Mesothelial cell of epicardium (in vitro differentiated cells): ENCODE measurements at places on chromosomes 3 and 15. TPM values are rescaled to one million over a fixed set of nuclear protein-coding genes. Genes with fewer than 3 reads are reported as not detected.

- H3K36me3 ChIP-seq, result no peaks in the 10 kb centered on the region
- H3K4me1 ChIP-seq, result no peaks in the 10 kb centered on the region
- no peak overlapping the region for H3K27ac ChIP-seq
- no peak for DNase-seq
- no peak overlapping the region for H3K4me3 ChIP-seq
These were observed 2.7 kb upstream of the CSTA start for GRCh38 chr3:122322095-122323075.

DNA sequence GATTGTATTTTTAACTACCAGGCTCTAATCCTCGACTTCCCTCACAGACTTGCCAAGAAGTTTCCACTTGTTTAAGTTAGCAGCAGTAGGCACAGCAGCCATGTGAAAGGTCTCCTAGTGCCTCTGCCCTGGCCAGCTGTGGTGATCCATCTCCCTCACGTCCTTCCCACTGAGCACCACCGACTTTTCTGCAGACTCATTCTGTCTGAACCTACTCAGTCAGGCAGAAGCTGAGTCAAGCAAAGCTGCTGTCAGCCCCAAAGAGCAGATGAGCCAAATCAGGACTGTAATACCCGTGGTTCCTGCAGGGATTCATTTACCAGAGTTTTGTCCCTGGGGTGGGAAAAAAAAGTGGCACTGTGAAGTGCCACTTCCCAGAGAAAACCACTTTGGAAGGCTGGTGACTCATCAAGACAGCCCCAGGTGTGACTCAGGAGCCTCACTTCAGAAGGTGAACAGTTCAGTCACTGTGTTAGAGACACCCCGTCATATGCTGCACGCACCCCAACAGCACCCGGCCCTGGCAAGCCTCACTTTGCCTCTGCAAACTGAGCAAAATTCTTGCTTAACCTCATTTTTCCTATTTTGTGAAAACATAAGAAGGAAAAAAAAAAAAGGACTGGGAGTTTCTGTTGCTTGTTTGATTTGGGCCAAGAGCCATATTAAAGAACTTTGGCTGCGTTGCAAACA lies 76.0 kb downstream of the WWTR1 start:
- H3K27me3 ChIP-seq, result no peaks in the 10 kb centered on the region
- no peak overlapping the region for H3K4me3 ChIP-seq
- no peak for DNase-seq
- peak overlapping the region; percentile 52 for H3K27ac ChIP-seq
- H3K4me1 ChIP-seq, result peaks cover 28% of the 10 kb centered on the region
- H3K36me3 ChIP-seq, result no peaks in the 10 kb centered on the region

DNA sequence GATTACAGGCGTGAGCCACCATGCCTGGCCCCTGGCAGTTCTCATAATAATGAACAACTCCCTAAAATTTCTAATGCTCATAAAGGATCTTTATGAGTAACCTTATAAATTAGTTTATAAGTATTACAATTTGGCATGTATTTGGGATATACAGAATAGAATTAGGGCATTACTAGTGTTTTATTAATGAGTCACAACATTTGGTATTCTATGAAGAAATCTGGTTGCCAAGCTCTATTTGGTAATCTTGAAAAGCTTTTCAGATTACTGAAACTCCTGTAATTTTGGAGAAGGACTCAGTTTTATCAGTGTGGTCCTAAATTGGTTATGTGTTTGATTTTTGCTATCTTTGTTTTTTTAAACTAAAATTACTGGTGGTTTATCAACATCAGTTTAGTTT lies 45.8 kb downstream of the TM6SF1 start:
- no peak for DNase-seq
- no peak overlapping the region for H3K4me3 ChIP-seq
- no peaks in the 10 kb centered on the region for H3K27me3 ChIP-seq
- peaks cover 4% of the 10 kb centered on the region for H3K4me1 ChIP-seq
- H3K36me3 ChIP-seq, result peaks cover 36% of the 10 kb centered on the region

GRCh38 chr3:118548434-118548833 lies 486.2 kb downstream of the IGSF11 start:
- no peak overlapping the region for H3K4me3 ChIP-seq
- H3K27me3 ChIP-seq, result no peaks in the 10 kb centered on the region
- H3K36me3 ChIP-seq, result no peaks in the 10 kb centered on the region
- H3K27ac ChIP-seq, result no peak overlapping the region
- DNase-seq, result no peak
- H3K4me1 ChIP-seq, result no peaks in the 10 kb centered on the region

GRCh38 chr3:107206141-107206540 lies 171.1 kb upstream of the CCDC54 start:
- H3K27ac ChIP-seq, result peak overlapping the region; percentile 19
- no peak for DNase-seq
- no peak overlapping the region for H3K4me3 ChIP-seq
- no peaks in the 10 kb centered on the region for H3K27me3 ChIP-seq
- H3K4me1 ChIP-seq, result peaks cover 46% of the 10 kb centered on the region
- H3K36me3 ChIP-seq, result no peaks in the 10 kb centered on the region

GRCh38 chr3:105764378-105765307 lies 104.2 kb downstream of the CBLB start:
- peaks cover 14% of the 10 kb centered on the region for H3K4me1 ChIP-seq
- H3K4me3 ChIP-seq, result no peak overlapping the region
- no peaks in the 10 kb centered on the region for H3K27me3 ChIP-seq

DNA sequence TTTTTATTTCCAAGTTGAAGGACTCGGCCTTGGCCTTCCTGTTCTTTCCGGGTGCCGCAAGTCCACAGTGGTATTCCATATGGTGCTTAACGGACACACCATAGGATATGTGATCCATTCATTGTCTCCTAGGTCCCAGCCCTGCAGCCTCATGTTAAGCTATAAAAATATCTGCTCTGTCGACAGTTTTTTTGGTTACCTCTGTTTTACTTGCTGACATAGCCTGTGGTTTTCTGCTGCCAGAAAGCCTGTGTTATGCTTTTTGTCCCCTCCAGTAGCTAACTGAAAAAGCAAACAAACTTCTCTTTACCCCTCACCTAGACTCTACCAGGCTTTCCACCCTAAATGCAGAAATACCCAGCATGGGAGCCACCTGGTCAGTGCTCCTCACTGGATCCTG lies 5.3 kb downstream of the INAFM2 start:
- peak overlapping the region; percentile 72 for H3K27ac ChIP-seq
- H3K36me3 ChIP-seq, result no peaks in the 10 kb centered on the region
- H3K27me3 ChIP-seq, result no peaks in the 10 kb centered on the region
- peaks cover 57% of the 10 kb centered on the region for H3K4me1 ChIP-seq

GRCh38 chr15:87209891-87210689 lies 1046.4 kb downstream of the NTRK3 start:
- H3K4me1 ChIP-seq, result peaks cover 16% of the 10 kb centered on the region
- H3K27me3 ChIP-seq, result peaks cover 2% of the 10 kb centered on the region
- no peak overlapping the region for H3K27ac ChIP-seq
- H3K4me3 ChIP-seq, result no peak overlapping the region
- no peak for DNase-seq

- no peaks in the 10 kb centered on the region for H3K36me3 ChIP-seq
- no peak for DNase-seq
- peaks cover 2% of the 10 kb centered on the region for H3K4me1 ChIP-seq
- H3K27me3 ChIP-seq, result peaks cover 35% of the 10 kb centered on the region
- H3K4me3 ChIP-seq, result no peak overlapping the region
These were observed 92.2 kb downstream of the SV2B start for GRCh38 chr15:91192285-91192684.

DNA sequence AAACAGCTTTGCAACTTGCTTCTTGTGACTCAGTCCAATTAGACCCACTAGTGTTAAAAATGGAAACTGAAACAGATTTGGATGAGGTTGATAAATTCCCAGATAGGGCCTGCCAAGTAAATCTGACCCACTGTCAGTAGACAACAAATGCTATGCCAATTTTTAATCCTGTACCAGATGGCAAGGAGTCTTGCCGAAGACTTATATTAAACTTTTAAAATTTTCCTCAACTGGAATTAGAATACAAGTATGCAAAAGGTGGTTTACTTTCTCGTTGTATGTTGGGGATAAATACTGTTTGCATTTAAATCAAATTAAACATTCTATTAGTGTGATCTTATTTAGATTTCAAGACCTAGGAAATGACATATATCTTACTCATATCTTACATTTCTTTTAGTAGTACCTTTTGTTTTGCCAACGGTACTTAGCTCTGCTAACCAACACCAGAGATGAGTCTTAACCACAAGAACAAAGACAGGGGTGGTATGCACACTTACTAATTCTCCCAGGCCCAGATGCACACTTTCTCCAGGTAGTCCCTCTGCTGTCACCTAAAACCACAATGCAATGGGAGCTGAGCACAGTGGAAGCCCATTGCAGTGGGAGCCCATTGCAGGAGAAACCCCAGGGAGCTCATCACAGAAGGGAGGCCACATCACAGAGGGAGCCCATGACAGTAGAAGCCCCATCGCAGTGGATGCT lies 77.8 kb downstream of the WWTR1 start:
- DNase-seq, result no peak
- H3K4me3 ChIP-seq, result no peak overlapping the region
- no peaks in the 10 kb centered on the region for H3K27me3 ChIP-seq
- H3K4me1 ChIP-seq, result peaks cover 43% of the 10 kb centered on the region
- H3K36me3 ChIP-seq, result no peaks in the 10 kb centered on the region

DNA sequence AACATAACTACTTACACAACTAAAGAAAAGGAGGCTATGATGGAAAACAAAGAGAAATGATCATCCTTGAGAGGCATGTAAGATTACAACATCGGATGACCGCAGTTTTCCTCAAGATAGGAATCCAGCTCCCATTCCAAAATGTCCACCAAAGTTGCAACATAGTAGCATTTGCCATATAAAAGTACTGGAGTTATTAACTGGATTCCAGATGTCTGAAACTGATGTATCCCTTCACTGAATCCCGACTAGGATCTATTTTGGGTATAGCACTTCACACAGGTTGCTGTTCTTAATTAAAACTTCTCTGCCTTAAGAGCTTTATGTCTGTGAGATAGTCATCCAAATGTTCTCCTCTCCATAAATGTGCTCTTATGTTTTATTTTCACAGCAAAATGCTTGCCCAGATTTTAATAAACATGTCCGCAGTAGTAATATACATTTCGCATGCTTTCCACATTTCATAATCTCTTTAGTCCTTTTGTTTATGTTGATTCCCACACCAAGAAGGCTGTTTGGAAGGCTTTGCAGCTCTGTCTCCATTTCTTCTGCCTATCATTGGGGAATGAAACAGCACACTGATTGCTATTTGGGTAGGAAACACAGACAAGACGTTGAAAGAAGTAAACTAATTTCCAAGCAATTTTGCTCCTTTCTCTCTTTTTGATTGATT lies 716.5 kb upstream of the CFAP20DC start:
- H3K27me3 ChIP-seq, result peaks cover 17% of the 10 kb centered on the region
- H3K36me3 ChIP-seq, result no peaks in the 10 kb centered on the region
- H3K4me3 ChIP-seq, result no peak overlapping the region
- no peak for DNase-seq
- no peaks in the 10 kb centered on the region for H3K4me1 ChIP-seq

- H3K27me3 ChIP-seq, result peaks cover 8% of the 10 kb centered on the region
- H3K4me3 ChIP-seq, result no peak overlapping the region
- H3K4me1 ChIP-seq, result peaks cover 3% of the 10 kb centered on the region
- no peak overlapping the region for H3K27ac ChIP-seq
- no peak for DNase-seq
- no peaks in the 10 kb centered on the region for H3K36me3 ChIP-seq
These were observed 186.2 kb upstream of the RASGRP1 start for GRCh38 chr15:38750786-38751185.

- DNase-seq, result no peak
- H3K36me3 ChIP-seq, result peaks cover 6% of the 10 kb centered on the region
- H3K27me3 ChIP-seq, result no peaks in the 10 kb centered on the region
- H3K4me3 ChIP-seq, result no peak overlapping the region
- peaks cover 31% of the 10 kb centered on the region for H3K4me1 ChIP-seq
These were observed 62.9 kb upstream of the THSD4 start for GRCh38 chr15:71052356-71052755.

DNA sequence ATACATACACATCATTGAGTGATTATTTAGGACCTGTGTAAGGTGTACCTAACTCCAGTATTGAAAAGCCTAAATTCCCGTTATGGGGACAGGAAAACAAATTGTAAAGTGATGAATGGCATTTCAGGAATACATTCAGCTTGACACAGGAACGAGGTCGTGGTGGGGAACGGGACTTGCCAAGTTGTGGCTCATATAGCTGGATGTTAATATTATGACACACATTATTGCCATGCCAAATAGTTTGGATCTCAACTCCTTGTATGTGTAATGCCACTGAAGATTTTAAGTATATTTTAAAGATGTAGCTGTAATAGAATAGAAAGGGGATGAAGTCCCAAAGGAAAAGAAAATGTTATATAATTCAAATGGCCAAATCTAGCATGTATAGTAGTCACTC lies 227.2 kb upstream of the GOLIM4 start:
- no peaks in the 10 kb centered on the region for H3K27me3 ChIP-seq
- no peak overlapping the region for H3K4me3 ChIP-seq
- H3K4me1 ChIP-seq, result peaks cover 12% of the 10 kb centered on the region
- no peak for DNase-seq
- peaks cover 27% of the 10 kb centered on the region for H3K36me3 ChIP-seq

DNA sequence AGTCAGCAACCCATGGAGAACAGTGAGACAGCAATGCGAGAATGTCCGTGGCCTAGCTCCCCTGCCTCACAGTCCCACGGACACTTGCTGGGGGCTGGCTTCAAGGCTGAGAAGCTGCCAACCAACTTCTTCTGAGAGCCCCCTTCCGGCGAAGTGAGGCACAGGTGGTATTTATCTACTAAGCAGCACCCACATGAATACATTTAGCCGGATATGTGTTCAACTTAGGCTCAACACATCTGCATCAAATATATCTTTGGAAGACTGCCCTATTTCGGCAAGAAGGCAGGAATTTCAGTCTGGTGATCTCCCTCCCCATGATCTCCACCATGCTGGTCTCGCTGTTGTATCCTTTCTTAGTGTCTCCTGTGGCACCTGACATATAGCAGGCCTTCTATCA lies 340.9 kb upstream of the NR2E3 start:
- no peaks in the 10 kb centered on the region for H3K27me3 ChIP-seq
- peaks cover 9% of the 10 kb centered on the region for H3K36me3 ChIP-seq
- no peak overlapping the region for H3K4me3 ChIP-seq
- DNase-seq, result no peak
- H3K27ac ChIP-seq, result no peak overlapping the region

- H3K36me3 ChIP-seq, result peaks cover 25% of the 10 kb centered on the region
- H3K27me3 ChIP-seq, result no peaks in the 10 kb centered on the region
- no peak overlapping the region for H3K4me3 ChIP-seq
- peak overlapping the region; percentile 22 for H3K27ac ChIP-seq
- DNase-seq, result no peak
- peaks cover 8% of the 10 kb centered on the region for H3K4me1 ChIP-seq
These were observed 74.6 kb upstream of the ACAD9 start for GRCh38 chr3:128804811-128805155.

DNA sequence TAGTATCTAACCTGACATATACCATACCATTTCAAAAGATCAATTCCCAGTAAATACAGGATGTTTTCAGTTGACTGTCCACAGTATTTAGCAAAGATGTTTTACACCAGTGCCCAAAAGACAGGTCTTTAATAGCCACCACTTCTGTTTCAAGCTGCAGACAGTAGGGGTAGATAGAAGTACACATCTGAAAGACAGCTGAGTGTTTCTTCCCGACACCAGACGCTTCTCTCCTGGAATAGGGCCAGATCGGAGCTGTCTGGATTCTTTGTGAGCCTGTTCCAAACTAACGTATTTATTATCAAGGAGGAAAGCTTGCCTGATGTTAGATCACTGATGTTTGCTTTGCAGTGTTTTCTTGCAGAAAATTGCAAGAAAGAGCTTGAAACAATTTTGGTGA lies 136.1 kb upstream of the RBMS3 start:
- H3K36me3 ChIP-seq, result no peaks in the 10 kb centered on the region
- peak overlapping the region; percentile 75 for H3K27ac ChIP-seq
- H3K27me3 ChIP-seq, result no peaks in the 10 kb centered on the region
- no peak overlapping the region for H3K4me3 ChIP-seq
- peaks cover 40% of the 10 kb centered on the region for H3K4me1 ChIP-seq

Gene UBE2Q2
- 30.1 to 32.0 TPM (median 31.6 TPM) in 3 replicates for total RNA-seq

Gene WDR72
- total RNA-seq, result 0.25 to 0.45 TPM (median 0.31 TPM) in 3 replicates

Gene MYLK
- total RNA-seq, result 13.3 to 14.3 TPM (median 13.6 TPM) in 3 replicates

Gene ARHGEF3
- total RNA-seq, result 28.7 to 31.7 TPM (median 29.0 TPM) in 3 replicates

Gene TSPAN3
- 301 to 312 TPM (median 307 TPM) in 3 replicates for total RNA-seq

Gene RARRES1
- 48.9 to 53.0 TPM (median 51.9 TPM) in 3 replicates for total RNA-seq

Gene SLCO3A1
- total RNA-seq, result 1.9 to 2.2 TPM (median 1.9 TPM) in 3 replicates

Gene LXN
- 42.6 to 46.7 TPM (median 46.7 TPM) in 3 replicates for total RNA-seq

Gene DAZL
- not detected in 3 replicates for total RNA-seq
